ENCODE measurements at places on chromosomes 13 and 19. TPM values are rescaled to one million over a fixed set of nuclear protein-coding genes. Genes with fewer than 3 reads are reported as not detected.

DNA sequence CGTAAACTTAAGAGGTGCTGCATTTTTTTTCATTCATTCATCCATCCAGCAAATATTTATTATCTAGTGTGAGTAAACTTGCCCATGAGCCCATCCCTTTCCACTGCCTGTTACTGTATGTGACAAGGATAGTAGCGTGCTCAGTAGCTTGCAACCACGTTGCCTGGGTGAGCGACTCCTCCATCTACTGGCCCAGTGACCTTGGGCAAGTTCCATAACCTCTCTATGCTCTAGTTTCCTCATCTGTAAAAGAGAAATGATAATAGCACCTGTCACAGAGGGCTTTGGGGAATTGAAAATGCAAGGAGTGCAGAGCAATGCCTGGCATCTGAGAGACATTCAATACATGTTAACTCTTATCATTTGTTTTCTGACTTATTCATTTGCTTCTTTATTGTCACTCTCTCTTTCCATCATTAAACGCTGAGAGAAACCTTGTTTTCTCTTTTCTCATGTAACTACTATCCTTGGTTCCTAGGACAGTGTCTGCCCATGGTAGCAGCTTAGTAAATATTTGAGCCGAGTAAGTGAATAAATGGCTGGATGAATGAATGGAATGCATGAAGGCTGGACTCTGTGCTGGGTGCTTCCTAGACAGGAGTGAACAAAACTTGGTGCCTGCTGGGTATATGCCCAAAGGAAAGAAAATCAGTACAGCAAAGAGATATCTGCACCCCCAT is 19.9 kb downstream of the LRCH1 start:
- no peaks in the 10 kb centered on the region for H3K27me3 ChIP-seq
- DNase-seq, result no peak
- H3K4me1 ChIP-seq, result peaks cover 39% of the 10 kb centered on the region
- H3K27ac ChIP-seq, result no peak overlapping the region
- H3K4me3 ChIP-seq, result no peak overlapping the region

DNA sequence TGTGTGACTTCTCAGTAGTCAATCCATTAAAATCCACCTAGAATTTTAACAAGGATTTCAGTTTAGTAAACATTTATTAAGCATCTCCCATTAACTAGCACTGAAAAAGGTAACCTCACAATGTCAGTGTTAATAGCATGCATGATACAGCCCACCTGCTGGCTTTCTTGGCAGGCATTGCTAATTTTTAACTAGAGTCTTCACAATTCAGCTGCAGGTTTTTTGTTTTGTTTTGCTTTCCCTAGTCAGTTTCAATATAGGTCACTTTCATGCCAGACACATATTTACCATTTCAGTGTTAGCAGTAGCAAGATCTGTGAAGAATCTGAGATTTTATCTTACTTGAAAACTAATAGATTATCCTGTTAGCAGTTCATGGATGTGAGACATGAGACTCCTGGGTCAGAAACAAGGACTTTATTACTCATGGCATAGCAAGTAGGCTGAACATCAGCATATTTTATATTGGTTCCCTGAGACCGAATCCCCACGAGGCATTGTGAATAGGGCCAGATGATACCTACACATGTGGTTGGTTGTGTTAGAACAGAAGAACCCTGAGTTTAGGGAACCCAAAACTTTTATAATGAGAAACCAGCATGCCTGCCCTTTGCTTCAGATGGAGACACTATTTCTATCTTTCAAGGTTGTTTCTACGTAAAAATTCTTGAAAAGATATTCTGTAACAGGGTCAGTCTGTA is 198.0 kb upstream of the HTR2A start:
- H3K27me3 ChIP-seq, result peaks cover 14% of the 10 kb centered on the region
- H3K36me3 ChIP-seq, result no peaks in the 10 kb centered on the region
- no peak overlapping the region for H3K27ac ChIP-seq
- no peak overlapping the region for H3K4me3 ChIP-seq
- DNase-seq, result no peak
- H3K4me1 ChIP-seq, result no peaks in the 10 kb centered on the region

The HIPK4 gene
- not detected for total RNA-seq

The CASP14 gene
- total RNA-seq, result not detected

- no peak for DNase-seq
- H3K36me3 ChIP-seq, result no peaks in the 10 kb centered on the region
- no peak overlapping the region for H3K27ac ChIP-seq
- no peaks in the 10 kb centered on the region for H3K4me1 ChIP-seq
- H3K27me3 ChIP-seq, result peaks cover 7% of the 10 kb centered on the region
- H3K4me3 ChIP-seq, result no peak overlapping the region
These were observed 123.2 kb upstream of the VSTM2B start for GRCh38 chr19:29402563-29402962.
